ENCODE measurements at places on chromosomes 2 and 18.

DNA sequence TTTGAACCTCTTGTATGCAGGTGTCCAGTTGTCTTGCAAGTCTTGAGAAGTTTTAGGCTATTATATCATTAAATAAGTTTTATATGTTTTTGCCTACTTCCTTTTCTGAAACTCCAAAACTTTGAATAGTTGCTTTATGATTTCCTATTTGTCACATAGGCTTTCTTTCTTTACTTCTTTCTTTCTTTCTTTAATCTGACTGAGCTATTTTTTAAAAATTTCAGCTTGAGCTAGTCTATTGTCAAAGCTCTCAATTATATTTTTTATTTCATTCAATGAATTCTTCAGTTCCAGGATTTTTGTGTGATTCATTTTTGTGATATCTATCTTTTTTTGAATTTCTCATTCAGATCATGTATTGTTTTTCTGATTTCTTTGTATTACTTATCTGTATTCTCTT lies 102.1 kb upstream of the TMEM178A start:
- no peak for DNase-seq

GRCh38 chr2:45318686-45319085 lies 292.4 kb downstream of the SRBD1 start:
- DNase-seq: no peak

DNA sequence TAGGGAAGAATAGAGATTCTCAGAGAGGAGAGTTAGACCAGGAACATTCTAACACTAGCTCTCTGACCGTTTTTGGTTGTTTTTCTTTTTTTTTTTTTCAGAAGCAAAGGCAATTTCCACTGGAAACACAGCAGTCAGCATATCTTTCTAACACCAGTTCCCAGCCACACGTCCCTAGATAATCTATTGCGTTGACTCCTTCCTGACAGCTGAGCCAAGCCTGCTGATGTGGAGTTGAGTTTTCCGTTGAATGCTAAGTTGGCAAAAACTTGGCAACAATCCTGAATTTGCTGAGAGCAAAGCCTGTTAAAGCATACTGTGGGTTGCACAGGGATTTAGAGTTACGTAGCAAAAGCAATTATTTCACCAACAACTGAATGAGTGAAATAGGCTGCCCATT lies 19.3 kb downstream of the GAD1 start:
- no peak for DNase-seq

DNA sequence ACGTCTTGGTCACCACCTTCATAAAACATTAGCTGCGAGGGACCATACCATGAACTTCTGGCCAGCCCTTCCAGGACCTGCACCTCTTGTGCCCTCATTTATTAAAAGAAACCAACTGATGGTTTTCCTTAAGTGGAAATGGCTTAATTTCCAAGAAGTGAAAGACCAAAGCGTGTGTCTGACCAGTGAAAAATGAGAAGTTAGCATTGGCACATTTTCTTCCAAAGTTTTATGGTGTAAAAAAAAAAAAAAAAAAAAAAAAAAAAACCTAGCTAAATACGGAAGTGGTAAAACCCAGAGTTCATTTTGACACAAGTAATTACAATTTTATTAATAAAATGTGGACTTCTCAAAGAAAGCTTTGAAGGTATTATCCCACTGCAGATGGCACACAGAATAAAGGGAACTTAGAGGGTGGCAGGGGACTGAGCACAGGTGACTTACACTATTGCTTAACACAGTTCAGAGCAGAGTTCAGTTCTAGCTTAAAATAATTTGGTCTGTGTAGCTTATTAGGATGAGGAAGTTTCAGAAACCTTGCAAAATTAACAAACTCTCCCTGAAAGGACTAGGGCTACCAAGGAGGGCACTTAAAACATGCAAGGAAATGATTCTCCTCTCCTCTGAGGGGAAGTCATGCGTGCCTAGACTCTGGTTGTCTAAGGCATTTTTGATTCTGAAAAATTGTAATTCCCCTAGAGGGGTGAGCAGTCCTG lies 42.2 kb upstream of the EPG5 start:
- no peak for DNase-seq

DNA sequence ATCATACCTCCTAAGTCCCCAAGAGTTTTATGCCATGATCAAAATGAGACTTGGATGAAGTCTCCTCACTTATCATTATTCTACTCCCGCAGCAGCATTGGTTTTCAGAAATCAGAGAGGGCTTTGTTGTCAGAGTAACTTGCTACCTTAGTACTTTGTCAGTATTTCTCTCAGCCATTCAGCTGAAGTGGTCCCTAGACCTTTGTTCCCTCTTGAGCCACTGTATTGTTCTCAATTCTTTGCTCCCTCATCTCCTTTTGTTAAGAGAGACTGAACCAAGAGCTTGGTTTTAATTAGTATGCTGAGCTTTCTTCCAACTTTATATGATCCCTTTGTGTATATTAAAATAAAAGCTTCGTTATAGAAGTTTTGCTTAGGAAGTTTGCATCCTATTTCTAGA lies 133.4 kb downstream of the DOCK10 start:
- DNase-seq: no peak
